RWPE2 (cell line): ENCODE measurements at places on chromosomes 1 and 21.
A peak's percentile ranks its signal among the peaks of the same experiment; 100 is the strongest.

DNA sequence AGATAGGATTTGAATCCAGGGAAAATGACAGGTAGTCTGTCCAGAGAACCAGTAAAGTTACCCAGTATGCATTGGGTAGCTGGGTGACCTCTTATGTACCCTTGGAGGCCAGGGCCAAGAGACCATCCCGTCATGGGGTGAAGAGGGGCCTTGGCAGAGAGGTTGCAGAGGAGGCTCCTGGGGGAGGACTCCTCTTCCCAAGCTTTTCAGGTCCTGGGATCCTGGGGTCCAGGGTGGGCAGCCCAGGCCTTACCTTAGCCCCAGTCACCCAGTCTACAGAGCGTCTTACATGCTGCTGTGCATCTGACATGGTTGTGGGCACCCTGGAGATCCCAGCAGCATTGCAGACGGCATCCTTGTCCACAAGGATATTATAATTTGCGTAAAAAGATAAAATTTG lies 14.0 kb downstream of the PMF1 start:
- H3K4me1 ChIP-seq: no peaks in the 10 kb centered on the region
- no peak overlapping the region for H3K27ac ChIP-seq

DNA sequence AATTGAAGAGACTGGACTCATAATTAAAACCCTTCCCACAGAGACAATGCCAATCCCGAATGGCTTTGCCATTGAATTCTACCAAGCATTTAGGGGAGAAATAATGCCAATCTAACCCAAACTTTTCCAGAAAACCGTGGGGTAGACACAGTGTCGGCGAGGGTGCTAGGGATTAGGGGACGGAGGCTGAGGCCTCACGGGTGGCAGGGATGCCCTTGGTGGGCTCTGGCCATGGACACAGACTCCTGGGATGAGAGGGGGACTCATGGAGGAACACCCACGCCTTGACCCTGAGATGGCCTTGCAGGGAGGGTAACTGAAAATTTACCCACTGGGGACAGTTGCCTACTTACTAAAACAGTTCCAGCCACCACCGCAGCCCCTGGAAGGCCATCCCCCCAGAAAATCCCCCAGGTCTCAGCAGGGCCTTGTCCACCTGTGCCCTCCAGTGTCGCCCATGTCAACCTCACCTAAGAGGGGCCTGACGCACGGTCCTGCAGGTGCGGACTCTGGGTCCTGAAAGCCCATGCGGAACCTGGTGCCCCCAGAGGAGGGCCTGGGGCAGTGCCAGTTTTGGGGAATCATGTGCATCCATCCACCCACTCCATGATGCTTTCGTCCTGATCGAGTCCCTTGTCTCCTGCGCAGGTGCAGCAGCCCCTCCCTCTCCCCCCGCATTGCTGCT lies 1.9 kb downstream of the KRTAP10-5 start:
- no peak overlapping the region for H3K4me3 ChIP-seq
- no peaks in the 10 kb centered on the region for H3K36me3 ChIP-seq
- no peaks in the 10 kb centered on the region for H3K27me3 ChIP-seq
- no peak for DNase-seq

DNA sequence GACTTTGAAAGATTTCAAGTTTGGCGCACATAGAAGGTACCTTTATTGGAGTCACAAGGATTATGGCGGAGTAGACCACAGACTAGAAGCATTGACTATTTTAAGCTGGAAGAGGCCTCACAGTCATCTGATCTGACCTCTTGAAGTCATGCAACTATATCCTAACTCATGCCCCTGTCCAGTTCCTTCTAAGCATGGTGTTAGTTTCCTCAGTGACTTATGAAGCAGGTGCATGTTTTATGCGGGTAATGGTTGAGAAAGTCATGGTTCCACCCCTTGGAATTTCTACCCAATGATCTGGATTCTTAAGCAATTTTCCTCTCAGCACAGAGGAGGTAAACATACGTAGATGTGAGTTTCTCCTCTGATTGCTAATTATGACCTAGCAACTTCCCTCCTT lies 11.7 kb downstream of the OLFML3 start:
- no peaks in the 10 kb centered on the region for H3K27me3 ChIP-seq
- no peak overlapping the region for H3K27ac ChIP-seq
- no peak overlapping the region for H3K4me3 ChIP-seq
- H3K36me3 ChIP-seq: no peaks in the 10 kb centered on the region

DNA sequence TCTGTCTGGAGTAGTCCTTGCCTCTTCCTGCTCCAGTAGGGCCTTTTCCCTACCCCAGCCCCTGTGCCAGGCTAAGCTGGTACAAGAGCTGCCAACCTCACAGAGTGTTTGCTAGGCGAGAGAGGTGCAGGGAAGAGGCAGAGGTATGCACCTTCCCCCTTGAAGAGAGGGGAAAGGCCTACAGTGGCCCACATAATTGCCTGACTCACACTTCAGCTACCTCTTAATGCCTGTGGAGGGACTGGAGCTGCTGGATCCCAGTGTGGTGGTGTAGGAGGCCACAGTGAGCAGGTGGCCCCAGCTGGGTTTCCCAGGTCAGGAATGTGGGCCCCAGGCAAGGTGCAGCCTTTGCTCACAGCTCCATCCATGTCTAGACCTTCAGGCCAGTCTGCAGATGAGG lies 3.3 kb upstream of the CCDC28B start:
- no peaks in the 10 kb centered on the region for H3K27me3 ChIP-seq
- no peak for DNase-seq

DNA sequence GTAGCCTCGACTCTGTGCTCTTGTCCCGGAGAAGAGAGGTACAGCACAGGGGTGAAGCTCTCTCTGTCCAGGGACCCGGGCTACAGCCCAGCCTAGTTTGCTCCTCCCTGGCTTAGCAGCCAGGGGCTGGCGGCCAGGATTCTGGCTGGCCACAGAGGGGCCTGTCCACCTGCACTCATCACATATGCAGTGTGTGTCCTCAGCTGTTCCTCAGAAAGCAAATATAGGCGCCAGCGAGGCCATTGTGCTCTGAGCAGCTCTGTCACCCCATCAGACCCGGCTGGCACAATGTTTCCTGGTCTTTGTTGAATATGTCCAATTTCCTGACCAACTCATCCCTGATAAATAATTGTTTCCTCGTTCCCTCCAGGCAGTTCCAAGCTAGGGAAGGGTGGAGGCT lies 28.5 kb downstream of the KCND3 start:
- no peak overlapping the region for H3K27ac ChIP-seq
- H3K4me3 ChIP-seq: no peak overlapping the region
- H3K4me1 ChIP-seq: no peaks in the 10 kb centered on the region
- peaks cover 2% of the 10 kb centered on the region for H3K27me3 ChIP-seq
- no peaks in the 10 kb centered on the region for H3K36me3 ChIP-seq

- H3K27ac ChIP-seq: no peak overlapping the region
- DNase-seq: no peak
- H3K4me1 ChIP-seq: no peaks in the 10 kb centered on the region
Measured at GRCh38 chr1:92698932-92699331, 86.0 kb downstream of the EVI5 start.

DNA sequence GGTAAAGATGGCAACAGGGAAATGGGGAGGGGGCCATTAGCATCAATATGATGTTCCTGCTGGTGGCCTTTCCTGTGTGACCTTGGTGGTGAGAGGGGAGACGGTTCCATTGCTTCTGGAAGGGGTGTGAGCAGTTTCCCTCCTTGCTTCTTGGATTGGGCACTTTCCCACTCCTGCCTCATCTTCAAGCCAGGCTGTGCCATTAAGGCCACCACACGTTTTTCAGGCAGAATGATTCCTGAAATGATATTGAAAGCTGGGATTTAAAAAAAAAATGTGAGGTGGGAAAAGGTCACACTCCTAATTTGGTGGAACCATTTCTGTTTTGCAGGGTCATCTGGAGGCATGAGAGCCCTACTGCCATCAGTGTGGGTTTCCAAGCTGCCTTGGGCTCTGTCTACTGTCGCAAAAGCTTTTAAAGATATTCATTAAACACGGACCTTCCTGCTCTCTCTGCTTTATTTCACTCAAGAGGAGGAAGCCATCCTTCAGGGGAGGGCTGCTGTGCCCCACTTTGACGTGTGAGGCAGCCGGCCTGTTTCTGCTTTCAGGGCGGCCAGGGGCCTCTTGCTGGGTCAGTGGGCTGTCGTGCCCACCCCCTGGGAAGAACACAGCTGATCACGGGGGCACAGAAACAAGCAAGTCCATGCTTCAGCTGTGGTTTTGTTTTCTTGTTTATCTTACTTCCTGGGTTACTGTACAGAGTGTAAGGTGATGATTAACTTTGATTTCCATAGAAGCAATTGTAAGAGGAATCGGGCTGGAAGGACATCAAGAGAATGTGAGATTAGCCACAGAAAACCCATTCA lies 8.0 kb downstream of the RIIAD1 start:
- no peaks in the 10 kb centered on the region for H3K4me1 ChIP-seq
- no peaks in the 10 kb centered on the region for H3K36me3 ChIP-seq
- H3K27me3 ChIP-seq: no peaks in the 10 kb centered on the region
- no peak overlapping the region for H3K27ac ChIP-seq
- no peak overlapping the region for H3K4me3 ChIP-seq

- H3K36me3 ChIP-seq: no peaks in the 10 kb centered on the region
- H3K27me3 ChIP-seq: no peaks in the 10 kb centered on the region
- no peak overlapping the region for H3K27ac ChIP-seq
- no peak for DNase-seq
- no peak overlapping the region for H3K4me3 ChIP-seq
- H3K4me1 ChIP-seq: no peaks in the 10 kb centered on the region
Measured at GRCh38 chr1:68291688-68292384, 59.5 kb upstream of the WLS start.

- no peaks in the 10 kb centered on the region for H3K36me3 ChIP-seq
- no peak overlapping the region for H3K27ac ChIP-seq
- no peaks in the 10 kb centered on the region for H3K4me1 ChIP-seq
- DNase-seq: no peak
Measured at GRCh38 chr1:159699653-159700052, 14.7 kb downstream of the CRP start.

GRCh38 chr1:153441238-153441755 lies 19.2 kb downstream of the S100A7 start:
- no peak for DNase-seq
- no peak overlapping the region for H3K27ac ChIP-seq
- no peak overlapping the region for H3K4me3 ChIP-seq
- no peaks in the 10 kb centered on the region for H3K27me3 ChIP-seq
- H3K4me1 ChIP-seq: no peaks in the 10 kb centered on the region

GRCh38 chr1:213192026-213192425 lies 141.0 kb downstream of the RPS6KC1 start:
- H3K27me3 ChIP-seq: no peaks in the 10 kb centered on the region
- no peak for DNase-seq
- H3K36me3 ChIP-seq: no peaks in the 10 kb centered on the region
- no peaks in the 10 kb centered on the region for H3K4me1 ChIP-seq

DNA sequence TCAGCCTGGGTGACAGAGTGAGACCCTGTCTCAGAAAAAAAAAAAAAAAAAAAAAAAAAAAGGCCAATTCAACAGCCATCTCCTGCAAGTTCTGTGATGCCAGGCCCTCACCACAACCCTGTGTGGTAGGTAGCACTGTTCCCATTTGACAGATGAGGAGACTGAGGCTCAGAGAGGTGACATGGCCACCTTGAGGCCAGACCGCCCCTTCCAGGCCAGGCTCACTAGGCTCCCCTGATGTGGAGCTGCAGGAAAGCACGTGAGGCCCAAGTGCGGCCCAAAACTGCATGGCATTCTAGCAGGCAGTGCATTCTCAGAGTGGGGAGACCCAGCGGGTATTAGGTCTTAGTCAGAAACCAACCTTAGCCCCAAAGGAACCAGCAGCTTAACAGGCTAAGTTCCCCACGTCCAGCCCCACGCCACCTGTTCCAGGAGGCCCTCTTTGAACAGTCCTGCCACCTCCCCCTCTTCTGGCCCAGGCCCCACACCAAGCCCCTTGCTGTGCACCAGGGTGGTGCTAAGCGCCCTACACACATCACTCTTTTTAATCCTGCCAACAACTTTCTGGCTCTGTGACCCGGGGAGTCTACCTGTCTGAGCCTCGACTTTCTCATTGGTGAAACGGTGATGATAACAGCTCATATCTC lies 11.7 kb upstream of the ECE1 start:
- no peak for DNase-seq
- H3K4me1 ChIP-seq: peaks cover 24% of the 10 kb centered on the region
- H3K4me3 ChIP-seq: no peak overlapping the region

- H3K4me1 ChIP-seq: no peaks in the 10 kb centered on the region
- no peaks in the 10 kb centered on the region for H3K36me3 ChIP-seq
- peak overlapping the region; percentile 9 for H3K4me3 ChIP-seq
- H3K27me3 ChIP-seq: no peaks in the 10 kb centered on the region
- DNase-seq: no peak
Measured at GRCh38 chr1:184664042-184664660, 90.5 kb downstream of the EDEM3 start.
